Hippocampal formation (tissue), 2 donors: ENCODE measurements at places on chromosomes 7 and 10.

GRCh38 chr7:2009541-2010001 lies 223.2 kb downstream of the MAD1L1 start:
- no peak for DNase-seq

GRCh38 chr7:4246536-4246935 lies 435.6 kb upstream of the FOXK1 start:
- DNase-seq: no peak

- no peak for DNase-seq
Observed at GRCh38 chr10:73953665-73954064, 42.7 kb downstream of the PLAU start.

DNA sequence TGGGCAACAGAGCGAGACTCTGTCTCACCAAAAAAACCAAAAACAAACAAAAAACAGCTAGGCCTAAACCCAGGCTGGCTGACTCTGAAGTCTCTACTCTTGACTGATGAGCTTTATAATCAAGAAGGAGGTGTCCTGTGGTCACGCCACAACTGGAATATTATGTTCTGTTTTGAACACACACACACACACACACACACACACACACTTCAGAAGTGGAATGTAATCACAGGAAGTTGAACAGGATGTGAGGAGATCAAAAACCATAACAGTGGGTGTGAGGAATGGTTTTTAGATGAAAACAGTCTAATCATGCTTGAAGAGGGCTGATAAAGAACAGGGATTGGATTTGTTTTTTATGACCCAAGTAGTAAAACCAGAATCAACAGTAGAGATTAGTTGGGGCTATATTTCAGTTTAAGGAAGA lies 51.1 kb upstream of the IL6 start:
- DNase-seq: no peak

- DNase-seq: no peak
Observed at GRCh38 chr10:7153750-7154149, 257.1 kb downstream of the SFMBT2 start.
